ENCODE measurements at places on chromosomes 7 and 10.

GRCh38 chr7:26149391-26149977 lies 2.5 kb upstream of the NFE2L3 start:
- DNase-seq = no peak

GRCh38 chr10:48343921-48344598 lies 37.6 kb downstream of the MAPK8 start:
- DNase-seq = no peak

- DNase-seq = no peak
Measured at GRCh38 chr10:6838118-6838517, 258.0 kb upstream of the PRKCQ start.

- DNase-seq = no peak
Measured at GRCh38 chr10:113020838-113021237, 70.8 kb downstream of the TCF7L2 start.

All from hepatic stellate cell (primary cell).